ENCODE measurements at places on chromosomes 2 and 18.

- no peak for DNase-seq
Measured at GRCh38 chr2:96623116-96623515, 15.0 kb downstream of the KANSL3 start.

GRCh38 chr2:57892920-57893319, 153.7 kb upstream of the VRK2 start:
- no peak for DNase-seq

DNA sequence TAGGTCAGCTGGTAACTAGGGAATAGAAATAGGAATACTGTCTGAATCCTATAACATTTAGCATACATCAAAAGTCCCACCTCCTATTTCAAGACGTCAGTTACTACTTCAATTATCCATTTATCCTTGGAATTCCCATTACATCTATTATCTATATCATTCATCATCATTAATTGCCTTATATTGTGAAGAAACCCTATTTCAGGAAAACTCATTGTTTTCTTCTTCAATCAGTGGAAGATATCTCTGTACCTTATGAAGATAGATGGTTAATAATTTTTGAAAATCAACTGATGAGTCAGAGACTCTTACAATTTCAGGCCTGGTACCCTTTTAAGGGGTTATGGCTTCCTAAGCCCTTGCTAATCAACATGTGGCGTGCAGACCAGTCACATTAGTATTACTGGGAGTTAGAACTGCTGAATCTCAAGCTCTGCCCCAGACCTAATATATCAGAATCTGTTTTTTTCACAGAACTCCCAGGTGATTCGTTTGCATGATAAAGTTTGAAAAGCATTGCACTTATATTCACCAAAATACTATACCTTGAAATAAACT, 69.3 kb upstream of the PGAP1 start:
- no peak for DNase-seq

- no peak for DNase-seq
Measured at GRCh38 chr2:124039032-124039431, 13.9 kb downstream of the CNTNAP5 start.

DNA sequence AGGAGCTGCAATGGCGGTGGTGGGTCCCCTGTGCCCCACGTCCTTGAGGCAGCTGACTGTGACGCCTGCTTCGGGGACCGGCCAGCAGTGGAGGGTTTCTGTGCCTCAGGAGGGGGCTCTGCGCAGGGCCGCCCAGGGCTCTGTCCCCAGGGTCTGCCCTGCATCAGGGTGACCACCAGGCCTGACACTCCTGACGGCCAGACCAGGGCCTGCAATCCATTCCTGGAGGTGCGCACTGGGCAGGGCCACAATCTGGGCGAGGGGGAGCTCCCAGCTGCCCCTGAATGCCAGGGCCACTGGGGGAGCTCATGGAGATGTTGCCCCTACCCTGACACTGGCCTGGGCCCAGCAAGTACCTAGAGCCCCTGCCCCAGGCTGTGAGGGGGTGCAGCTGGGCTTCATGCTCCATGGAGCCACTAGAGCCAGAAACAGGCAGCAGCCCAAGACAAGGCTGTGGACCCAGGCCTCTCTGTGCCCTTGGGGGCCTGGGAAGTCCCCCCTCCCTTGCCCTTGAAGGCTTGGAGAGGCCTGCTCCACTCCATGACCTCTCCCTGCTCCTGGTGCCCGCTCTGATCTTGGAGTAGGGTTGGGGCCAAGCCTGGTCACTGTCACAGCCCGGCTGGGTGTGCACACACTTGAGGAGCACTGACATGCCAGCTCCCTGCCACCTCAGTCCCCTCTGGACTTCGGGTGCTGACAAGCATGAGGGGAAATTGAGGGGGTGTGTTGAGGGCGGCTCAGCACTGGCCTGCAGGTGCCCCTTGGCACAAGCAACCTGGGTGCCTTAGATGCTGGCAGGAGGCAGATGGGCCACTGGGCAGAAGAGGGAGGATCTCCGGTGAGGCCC, 55.9 kb downstream of the LDAH start:
- DNase-seq: no peak

DNA sequence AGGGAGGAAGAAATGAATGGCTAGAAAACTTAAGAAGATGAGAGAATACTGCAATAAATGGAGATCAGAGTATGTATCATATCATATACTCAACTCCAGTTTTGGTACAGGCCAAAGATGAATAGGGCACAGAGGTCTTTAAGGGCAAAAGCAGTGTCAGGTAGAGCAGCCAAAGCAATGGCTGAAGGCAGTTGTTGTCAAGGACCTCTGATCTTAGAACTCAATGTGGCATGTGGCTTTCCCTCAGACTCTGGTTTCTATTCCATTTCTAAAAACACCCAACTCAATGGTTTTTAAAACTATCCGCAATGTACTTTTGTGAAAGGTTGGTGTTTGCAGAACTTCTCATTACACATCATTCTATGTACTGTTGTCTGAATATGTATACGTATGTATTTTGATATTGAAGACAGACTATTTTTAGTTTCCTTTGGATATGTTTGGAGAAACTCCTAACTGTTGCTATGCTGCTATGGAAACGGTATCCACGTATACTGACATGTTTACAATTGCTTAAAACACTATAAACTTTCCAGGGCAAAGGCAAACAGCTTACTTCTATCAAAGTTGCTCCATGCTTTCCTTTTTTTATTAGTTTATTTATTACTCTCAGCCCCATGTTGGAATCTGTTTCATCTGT, 58.1 kb upstream of the PELI1 start:
- DNase-seq: no peak

GRCh38 chr2:219441451-219442255, 7.0 kb downstream of the SPEG start:
- no peak for DNase-seq

GRCh38 chr2:213247566-213247965, 36.7 kb upstream of the SPAG16 start:
- no peak for DNase-seq

DNA sequence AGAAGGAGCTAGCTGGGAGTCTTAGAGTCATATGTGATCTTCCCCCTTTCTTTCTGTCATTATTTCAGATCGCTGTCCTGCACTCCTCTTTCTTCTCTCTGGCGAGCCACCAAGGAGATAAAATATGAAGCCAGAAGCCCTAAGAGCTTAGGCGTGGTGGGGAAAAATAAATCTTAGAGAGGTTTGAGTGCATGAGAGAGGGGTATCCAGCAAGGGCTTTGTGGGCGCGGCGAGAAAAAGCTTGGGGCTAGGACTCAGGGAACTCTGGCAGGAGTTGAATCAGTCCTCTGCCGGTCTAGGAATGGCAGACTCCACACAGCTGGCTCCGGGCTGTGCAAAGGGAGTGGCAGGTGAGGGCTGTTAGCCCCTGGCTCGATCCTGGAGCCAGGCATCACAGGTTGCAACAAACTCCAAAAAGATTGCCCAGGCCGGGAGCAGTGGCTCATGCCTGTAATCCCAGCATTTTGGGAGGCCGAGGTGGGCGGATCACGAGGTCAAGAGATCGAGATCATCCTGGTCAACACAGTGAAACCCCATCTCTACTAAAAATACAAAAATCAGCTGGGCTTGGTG, 20.1 kb upstream of the IGFBP5 start:
- no peak for DNase-seq

DNA sequence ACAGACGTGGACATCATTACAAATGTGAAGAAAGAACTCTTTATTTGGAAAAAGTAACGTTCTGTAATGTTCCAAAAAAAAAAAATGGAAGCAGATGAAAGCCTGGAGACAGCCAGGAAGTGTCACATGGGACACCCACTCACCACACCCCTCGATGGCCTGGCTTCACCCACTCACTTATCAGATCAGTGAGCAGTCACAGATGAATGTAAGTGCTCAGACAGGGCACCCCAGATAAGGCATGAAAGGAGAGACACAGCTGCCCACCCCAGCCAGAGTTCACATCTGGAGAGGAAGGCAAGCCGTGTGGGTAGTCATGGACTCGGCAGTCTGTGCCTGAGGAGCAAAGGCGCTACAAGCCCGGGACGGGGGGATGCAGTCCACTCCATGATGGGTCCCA, 105.2 kb downstream of the SEPTIN10 start:
- DNase-seq: no peak

DNA sequence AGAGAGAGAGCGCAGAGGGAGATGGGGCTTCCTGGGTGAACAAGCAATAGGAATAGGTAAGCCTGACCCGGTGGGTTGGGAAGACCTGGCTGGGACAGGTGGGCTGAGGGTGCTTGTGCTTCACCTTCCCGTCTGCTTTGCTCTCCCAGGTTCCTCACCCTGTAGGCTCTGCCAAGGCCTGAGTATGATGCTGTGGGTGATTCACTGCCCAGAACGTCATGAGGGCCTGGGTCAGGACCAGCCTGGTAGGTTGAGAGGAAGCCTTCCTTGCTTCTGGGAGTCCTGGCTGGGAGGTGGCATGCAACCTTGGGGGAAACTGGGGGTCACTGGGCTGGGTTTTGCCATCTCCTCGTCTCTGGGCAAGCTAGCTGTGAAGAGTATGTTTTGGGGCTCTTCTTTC, 220.2 kb upstream of the APCDD1 start:
- no peak for DNase-seq

- no peak for DNase-seq
Measured at GRCh38 chr2:105870858-105871257, 126.1 kb downstream of the NCK2 start.

- no peak for DNase-seq
Measured at GRCh38 chr2:57899898-57900297, 146.7 kb upstream of the VRK2 start.

- DNase-seq: no peak
Measured at GRCh38 chr2:84527137-84528129, 11.1 kb downstream of the DNAH6 start.

- DNase-seq: no peak
Measured at GRCh38 chr2:218229239-218229638, 12.2 kb downstream of the ARPC2 start.

GRCh38 chr2:45729753-45730512, 78.5 kb downstream of the PRKCE start:
- DNase-seq: no peak

DNA sequence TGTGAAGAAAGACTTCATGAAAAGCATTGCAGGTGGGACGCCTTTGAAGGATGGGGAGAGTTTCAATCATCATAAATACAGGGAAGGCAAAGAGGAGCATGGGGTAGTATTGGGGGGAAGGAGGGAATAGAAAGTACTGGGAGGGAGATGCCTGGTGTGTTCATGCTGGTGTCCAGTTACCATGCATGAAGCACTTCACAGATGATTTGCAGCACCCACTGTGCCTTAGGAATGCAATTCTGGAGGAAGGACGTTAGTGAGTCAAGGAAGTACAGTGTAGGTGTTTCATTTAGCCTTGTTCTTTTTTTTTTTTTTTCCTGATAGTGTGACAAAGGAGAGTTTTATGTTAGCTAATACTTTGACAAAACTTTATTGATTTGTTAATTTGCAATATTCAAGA, 36.8 kb downstream of the ADAM23 start:
- DNase-seq: no peak

DNA sequence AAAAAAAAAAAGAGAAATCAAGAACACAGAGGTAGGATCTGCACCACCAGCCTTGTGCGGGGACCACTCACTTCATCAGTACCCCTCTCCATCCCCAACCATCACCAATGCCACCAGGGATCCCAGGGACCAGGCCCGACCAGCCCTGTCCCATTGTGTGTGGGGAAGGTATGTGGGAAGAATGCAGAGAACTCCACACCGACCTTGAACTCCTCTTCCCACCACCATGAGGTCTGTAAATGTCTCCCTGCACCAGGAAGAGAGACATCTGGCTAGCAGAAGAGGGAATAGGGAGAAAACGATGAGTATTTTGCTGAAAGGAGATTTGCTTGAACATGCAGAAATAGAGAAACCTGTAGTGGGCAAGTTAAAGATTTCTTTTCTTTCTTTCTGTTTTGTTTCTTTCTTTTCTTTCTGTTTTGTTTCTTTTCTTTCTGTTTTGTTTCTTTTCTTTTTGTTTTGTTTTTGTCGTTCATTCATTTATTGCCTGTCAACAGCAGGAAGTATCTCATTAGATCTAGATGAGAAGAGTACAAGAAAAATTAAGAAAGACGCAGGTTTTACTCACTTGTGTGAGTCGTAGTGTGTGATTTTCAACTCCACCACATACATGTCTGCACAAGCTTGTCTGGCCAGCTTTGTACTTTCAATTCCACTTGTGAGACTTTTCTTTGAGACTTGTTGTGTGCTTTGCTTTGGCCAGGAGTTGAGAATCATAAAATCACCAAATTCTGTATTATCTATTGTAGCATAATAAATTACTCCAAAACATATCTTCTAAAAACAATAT, 179.8 kb upstream of the HAAO start:
- no peak for DNase-seq

DNA sequence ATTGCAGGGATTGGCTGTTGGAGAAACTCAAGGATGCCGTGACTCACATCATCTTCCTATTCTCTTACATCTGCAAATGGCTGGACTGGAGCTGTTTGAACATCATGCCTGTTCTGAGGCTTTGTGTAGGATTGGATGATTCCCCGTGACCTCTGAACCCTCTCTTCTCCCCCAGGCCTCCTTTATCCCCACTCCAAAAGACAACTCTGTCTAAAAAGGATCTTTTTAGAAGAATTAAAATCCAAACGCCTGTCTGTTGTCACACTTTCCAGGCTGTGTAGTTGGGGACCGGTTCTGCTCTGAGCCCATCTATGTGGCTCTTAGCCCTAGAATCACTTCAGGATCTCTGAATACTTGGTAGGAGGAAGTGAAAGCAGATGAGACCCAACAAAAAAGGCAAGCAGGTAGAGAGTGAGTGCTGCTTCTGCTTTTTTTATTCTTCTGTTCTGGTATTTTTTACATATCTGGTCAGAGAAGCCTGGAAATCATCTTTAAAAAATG, 565 bp downstream of the SP140 start:
- DNase-seq: no peak

DNA sequence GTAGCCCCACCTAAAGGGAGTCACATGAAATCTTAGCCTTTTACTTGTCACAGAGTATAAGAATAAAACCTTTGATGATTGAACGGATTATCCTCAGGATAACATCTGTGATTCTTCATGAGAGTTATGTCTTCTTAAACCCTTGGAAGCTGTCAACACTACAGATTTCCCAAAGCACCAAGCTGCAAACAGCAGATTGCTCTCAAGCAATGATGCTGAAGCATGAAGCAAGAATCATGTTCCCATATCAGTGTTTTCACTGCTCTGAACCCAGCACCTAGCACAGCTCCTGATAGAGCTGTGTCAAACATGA, 47.6 kb upstream of the CELF4 start:
- no peak for DNase-seq

- no peak for DNase-seq
Measured at GRCh38 chr2:30046979-30047378, 99.8 kb upstream of the YPEL5 start.

DNA sequence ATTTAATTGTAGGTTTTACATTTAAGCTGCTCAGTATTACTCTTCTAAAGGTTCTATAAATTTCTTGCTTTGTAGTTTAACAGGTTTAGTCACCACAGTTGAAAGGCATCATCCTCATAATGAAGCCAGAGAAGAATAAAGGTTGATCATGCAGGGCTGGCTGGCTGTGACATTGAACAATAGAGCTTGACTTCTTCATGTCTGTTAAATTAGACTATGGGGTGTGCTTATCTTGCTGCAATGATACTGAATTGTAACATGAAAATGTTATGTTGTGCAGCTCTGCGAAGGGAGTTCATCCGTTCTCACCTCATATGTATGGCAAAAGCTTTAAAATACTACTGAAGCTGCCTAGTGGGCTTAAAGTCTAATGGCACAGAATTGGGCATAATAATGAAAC, 81.8 kb downstream of the CAMKMT start:
- DNase-seq: no peak
